ENCODE measurements at places on chromosomes 3 and 15. TPM values are rescaled to one million over a fixed set of nuclear protein-coding genes. Genes with fewer than 3 reads are reported as not detected.

DNA sequence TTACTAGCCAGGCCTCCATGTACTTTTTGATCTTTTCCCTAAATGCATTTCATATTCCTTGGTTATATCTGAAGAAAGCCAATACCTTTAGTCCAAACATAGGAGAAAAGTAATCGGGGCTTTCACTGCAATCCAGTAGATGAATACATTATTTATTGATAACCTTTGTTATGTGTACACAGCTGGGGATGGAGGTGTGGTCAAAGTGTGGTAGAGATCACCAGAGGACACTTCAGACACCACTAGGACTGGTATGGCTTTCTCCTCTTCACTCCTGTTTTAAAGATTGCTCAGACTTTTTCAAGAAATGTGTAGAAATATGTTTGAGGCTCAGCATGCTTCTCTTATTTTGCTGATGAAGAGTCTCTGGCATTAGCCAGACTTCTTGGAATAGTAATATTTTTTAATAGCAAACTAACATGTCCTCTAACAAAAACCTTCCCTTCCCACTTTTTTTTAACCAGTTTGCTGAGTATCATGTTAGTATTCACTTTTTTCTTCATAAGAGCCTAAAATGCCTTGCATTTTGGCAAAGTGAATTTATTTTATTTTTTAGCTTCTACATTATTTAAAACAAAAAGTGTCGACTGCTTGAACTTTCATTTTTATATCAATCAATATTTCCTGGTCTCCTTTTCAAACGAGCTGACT, 65.6 kb upstream of the MBNL1 start:
- H3K27me3 ChIP-seq, result no peaks in the 10 kb centered on the region
- H3K4me1 ChIP-seq, result peaks cover 9% of the 10 kb centered on the region
- no peaks in the 10 kb centered on the region for H3K36me3 ChIP-seq
- H3K27ac ChIP-seq, result no peak overlapping the region
- no peak overlapping the region for H3K4me3 ChIP-seq
- no peak for DNase-seq

GRCh38 chr3:167148136-167148535, 232.0 kb downstream of the ZBBX start:
- H3K36me3 ChIP-seq, result no peaks in the 10 kb centered on the region
- H3K4me1 ChIP-seq, result no peaks in the 10 kb centered on the region
- H3K27ac ChIP-seq, result no peak overlapping the region

FEZF2 gene
- not detected for polyA plus RNA-seq

- no peak overlapping the region for H3K4me3 ChIP-seq
- H3K27ac ChIP-seq, result no peak overlapping the region
- H3K27me3 ChIP-seq, result no peaks in the 10 kb centered on the region
- no peaks in the 10 kb centered on the region for H3K36me3 ChIP-seq
- DNase-seq, result no peak
Observed at GRCh38 chr3:195761567-195762248, 40.9 kb downstream of the MUC20 start.

DNA sequence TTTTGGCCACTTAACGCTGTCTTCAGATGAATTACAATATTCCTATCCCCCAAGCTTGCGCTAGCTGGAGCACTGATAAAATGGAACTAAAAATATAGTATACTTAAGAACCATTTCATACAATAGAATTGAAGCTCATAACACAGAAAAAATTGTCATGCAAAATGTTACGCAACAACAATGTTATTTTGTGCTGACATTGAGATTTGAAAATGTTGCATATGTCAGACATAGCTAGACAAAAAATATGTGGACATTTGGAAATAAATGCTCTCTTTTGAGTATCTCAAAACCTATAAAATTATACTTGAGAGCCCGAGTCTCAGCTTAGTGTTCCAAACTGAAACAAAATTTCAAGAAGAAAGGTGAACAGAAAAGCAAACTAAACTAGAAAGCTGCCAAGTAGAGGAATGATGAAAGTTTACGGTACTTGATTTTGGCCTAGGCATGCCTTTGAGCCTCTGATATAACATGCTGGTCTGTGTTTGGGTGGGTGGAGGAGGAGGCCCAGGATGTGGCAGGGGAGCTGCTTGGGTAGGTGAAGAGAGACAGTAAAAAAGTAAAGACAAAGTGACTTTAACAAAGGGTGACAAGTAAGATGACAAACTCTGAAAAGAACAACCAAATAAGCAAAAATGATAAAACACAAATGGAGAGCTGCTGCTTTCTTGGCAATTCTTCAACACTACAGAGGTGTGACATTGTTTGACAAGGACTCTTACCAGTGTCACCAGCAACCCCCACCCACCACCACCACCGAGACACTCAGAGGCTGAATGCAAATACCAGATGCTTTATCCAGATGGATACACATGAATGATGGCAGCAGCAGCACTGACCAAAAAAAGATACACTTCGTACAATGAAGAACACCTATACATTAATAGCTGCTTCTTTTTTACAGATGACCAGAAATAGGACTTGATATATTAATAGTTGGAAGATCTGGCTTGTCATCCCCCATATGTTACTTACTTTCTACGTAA, 129.3 kb upstream of the FEZF2 start:
- H3K4me1 ChIP-seq, result no peaks in the 10 kb centered on the region
- H3K27ac ChIP-seq, result no peak overlapping the region
- no peak overlapping the region for H3K4me3 ChIP-seq
- no peak for DNase-seq

DNA sequence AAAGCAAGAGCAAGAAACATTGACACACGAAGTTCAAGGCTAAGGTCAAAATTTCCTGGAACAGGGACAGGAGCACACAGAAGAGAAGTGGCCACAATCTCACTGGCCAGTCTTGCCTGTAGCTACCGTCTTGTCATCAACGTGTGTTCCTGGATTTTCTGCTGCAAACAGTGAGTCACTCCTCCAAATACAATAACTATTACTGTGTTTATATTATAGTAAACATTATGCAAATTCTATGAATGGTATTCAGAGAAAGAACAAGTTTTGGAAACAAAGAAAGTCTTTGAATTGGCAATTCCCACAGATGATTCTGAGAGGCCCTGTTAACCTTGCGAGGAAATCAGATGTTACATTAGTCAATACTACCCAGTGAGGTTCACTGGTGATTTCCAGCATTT, 220.5 kb downstream of the FAM43A start:
- no peak overlapping the region for H3K27ac ChIP-seq
- DNase-seq, result no peak
- no peaks in the 10 kb centered on the region for H3K27me3 ChIP-seq
- no peaks in the 10 kb centered on the region for H3K36me3 ChIP-seq
- no peaks in the 10 kb centered on the region for H3K4me1 ChIP-seq
- no peak overlapping the region for H3K4me3 ChIP-seq

DNA sequence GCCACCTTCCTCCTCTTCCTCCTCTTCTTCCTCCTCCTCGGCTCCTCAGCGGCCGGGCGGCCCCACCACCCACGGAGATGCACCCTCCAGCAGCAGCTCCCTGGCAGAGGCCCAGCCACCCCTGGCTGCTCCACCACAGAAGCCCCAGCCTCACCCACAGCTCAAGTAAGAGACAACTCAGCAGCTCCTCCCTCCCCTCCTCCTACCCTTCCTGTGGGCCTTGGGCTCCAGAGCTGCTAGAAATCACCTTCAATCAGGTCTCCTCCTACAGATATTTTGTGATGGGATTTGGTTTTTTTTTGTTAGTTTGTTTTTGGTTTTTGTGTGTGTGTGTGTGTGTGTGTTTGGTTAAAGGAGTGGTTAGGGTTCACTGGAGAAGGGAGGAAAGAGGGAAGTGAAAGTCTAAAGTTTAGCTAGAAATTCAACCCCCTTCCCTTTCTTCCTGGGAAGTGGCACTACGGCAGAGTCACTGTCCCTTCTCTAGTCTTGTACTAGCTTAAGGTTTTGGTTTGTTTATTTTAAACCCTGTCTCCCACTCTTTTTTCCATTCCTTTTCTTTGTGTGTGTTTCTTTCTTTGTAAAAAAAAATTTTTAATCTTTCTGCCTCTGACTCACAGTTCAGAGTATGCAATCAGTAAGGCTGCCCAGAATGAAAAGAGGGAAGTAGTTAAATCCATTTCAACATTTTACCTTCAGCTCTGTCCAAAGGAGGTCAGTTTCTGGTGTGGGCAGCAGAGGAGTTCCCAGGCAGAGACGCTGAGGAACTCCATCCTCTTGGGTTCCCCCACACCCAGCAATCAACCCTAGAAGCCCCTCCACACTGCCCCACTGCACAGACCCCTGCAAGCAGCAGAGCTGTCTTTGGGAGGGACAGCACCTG, 29.0 kb upstream of the TIMP4 start:
- H3K27ac ChIP-seq, result no peak overlapping the region
- no peak overlapping the region for H3K4me3 ChIP-seq
- no peaks in the 10 kb centered on the region for H3K27me3 ChIP-seq
- peaks cover 5% of the 10 kb centered on the region for H3K4me1 ChIP-seq
- no peaks in the 10 kb centered on the region for H3K36me3 ChIP-seq

GRCh38 chr3:168618827-168619470, 523.2 kb upstream of the GOLIM4 start:
- H3K4me1 ChIP-seq, result no peaks in the 10 kb centered on the region
- H3K36me3 ChIP-seq, result no peaks in the 10 kb centered on the region
- no peaks in the 10 kb centered on the region for H3K27me3 ChIP-seq

- DNase-seq, result peak; percentile 96
- no peaks in the 10 kb centered on the region for H3K36me3 ChIP-seq
- H3K27me3 ChIP-seq, result no peaks in the 10 kb centered on the region
Observed at GRCh38 chr3:30871720-30872119, 22.7 kb downstream of the GADL1 start.

PCOLCE2 gene
- 15.5 TPM for polyA plus RNA-seq

DNA sequence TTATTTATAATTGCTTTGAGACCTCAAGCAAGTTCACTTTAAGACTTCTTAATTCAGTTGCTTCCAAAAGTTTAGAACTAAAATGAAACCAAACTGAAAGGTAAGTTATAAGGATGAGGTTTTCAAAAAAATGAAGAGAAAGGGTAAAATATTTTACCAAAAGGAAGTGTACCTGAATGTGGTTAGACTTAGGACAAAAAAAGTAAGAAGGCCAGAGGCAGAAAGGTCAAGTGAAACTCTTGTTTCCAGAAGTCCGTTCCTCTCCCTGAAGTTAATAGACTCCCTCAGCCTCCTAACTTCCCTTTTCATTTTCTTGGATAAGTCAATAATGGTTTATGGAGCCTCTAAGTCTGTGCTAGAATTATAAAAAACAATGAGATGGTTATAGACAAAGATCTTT, 16.6 kb downstream of the BTLA start:
- H3K4me3 ChIP-seq, result no peak overlapping the region
- no peaks in the 10 kb centered on the region for H3K27me3 ChIP-seq
- no peaks in the 10 kb centered on the region for H3K4me1 ChIP-seq
- no peak overlapping the region for H3K27ac ChIP-seq
- DNase-seq, result no peak
- no peaks in the 10 kb centered on the region for H3K36me3 ChIP-seq

DNA sequence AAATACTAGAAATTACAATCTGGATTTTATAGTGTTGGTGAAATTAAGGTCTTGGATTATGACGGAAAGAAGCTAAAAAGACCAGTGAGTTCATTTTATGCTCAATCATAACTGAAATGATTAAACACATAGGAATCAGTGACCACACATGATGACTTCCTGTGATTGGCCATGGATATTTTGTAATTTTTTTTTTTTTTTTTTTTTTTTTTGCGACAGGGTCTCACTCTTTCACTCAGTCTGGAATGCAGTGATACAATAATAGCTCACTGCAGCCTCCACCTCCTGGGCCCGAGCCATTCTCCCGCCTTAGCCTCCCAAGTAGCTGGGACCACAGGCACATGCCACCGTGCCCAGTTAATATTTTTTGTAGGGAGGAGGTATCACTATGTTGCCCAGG, 47.4 kb downstream of the PAQR5 start:
- no peaks in the 10 kb centered on the region for H3K4me1 ChIP-seq
- no peak overlapping the region for H3K27ac ChIP-seq
- H3K36me3 ChIP-seq, result no peaks in the 10 kb centered on the region
- no peaks in the 10 kb centered on the region for H3K27me3 ChIP-seq

- H3K4me3 ChIP-seq, result no peak overlapping the region
- no peaks in the 10 kb centered on the region for H3K27me3 ChIP-seq
- H3K36me3 ChIP-seq, result peaks cover 4% of the 10 kb centered on the region
Observed at GRCh38 chr3:69200384-69201068, 78.1 kb upstream of the LMOD3 start.

TCF12 gene
- 9.6 TPM for polyA plus RNA-seq

- H3K4me3 ChIP-seq, result no peak overlapping the region
- H3K27ac ChIP-seq, result no peak overlapping the region
- DNase-seq, result no peak
Observed at GRCh38 chr3:10757021-10757820, 58.8 kb upstream of the SLC6A11 start.

- no peaks in the 10 kb centered on the region for H3K27me3 ChIP-seq
- H3K4me3 ChIP-seq, result no peak overlapping the region
- H3K36me3 ChIP-seq, result no peaks in the 10 kb centered on the region
- H3K4me1 ChIP-seq, result no peaks in the 10 kb centered on the region
- DNase-seq, result no peak
Observed at GRCh38 chr15:28913171-28913765, 27.5 kb downstream of the APBA2 start.

- H3K27me3 ChIP-seq, result peaks cover 1% of the 10 kb centered on the region
- no peak overlapping the region for H3K27ac ChIP-seq
- no peak overlapping the region for H3K4me3 ChIP-seq
- DNase-seq, result no peak
- H3K36me3 ChIP-seq, result no peaks in the 10 kb centered on the region
Observed at GRCh38 chr3:186621894-186622650, 9.2 kb downstream of the AHSG start.

DNA sequence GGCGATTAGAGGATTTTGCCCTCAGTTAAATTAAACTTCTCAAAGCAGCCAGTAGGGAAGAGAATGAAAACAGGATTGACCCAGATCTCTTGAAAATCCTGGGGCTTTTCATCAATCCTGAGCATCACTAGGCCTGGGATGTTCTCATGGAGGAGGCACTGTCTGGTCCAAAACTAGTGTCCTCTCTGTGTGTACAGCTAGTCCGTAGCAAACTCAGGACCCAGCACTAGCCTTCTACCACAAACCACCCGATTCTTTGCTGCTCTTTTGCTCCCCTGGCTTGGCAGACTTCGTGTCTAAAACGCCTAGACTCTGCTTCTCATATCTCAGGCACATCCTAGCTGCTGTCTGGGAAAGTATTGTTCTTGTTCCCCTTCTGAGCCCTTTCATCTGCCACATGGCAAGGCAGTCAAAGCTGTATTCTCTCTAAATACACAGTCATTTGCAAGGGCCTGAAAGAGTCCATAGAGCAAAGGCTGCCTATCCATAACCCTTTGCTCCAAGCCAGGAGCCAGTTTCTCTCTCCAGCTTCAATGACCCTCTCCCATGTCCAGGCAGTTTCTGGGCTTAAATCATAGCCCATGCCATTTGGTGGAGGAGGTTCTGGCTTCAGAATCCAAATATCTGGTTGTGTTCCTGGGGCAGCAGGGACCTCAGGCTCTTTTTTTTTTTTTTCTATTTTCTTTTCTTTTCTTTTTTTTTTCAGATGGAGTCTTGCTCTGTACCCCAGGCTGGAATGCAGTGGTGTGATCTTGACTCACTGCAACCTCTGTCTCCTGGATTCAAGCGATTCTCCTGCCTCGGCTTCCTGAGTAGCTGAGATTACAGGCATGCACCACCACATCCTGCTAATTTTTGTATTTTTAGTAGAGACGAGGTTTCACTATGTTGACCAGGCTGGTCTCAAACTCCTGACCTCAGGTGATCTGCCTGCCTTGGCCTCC, 52.4 kb downstream of the CDC25A start:
- H3K36me3 ChIP-seq, result no peaks in the 10 kb centered on the region
- H3K27ac ChIP-seq, result no peak overlapping the region
- H3K4me1 ChIP-seq, result peaks cover 5% of the 10 kb centered on the region

ADGRG7 gene
- polyA plus RNA-seq, result not detected

GRCh38 chr3:121989943-121990342, 32.1 kb downstream of the ILDR1 start:
- no peaks in the 10 kb centered on the region for H3K36me3 ChIP-seq
- DNase-seq, result peak; percentile 43
- H3K27ac ChIP-seq, result no peak overlapping the region
- H3K4me3 ChIP-seq, result no peak overlapping the region

Measured in lung (tissue), 17 donors.